ENCODE measurements at places on chromosomes 12 and 14.

GRCh38 chr12:87943023-87943422 is 86.2 kb downstream of the C12orf50 start:
- peak; percentile 52 for DNase-seq

DNA sequence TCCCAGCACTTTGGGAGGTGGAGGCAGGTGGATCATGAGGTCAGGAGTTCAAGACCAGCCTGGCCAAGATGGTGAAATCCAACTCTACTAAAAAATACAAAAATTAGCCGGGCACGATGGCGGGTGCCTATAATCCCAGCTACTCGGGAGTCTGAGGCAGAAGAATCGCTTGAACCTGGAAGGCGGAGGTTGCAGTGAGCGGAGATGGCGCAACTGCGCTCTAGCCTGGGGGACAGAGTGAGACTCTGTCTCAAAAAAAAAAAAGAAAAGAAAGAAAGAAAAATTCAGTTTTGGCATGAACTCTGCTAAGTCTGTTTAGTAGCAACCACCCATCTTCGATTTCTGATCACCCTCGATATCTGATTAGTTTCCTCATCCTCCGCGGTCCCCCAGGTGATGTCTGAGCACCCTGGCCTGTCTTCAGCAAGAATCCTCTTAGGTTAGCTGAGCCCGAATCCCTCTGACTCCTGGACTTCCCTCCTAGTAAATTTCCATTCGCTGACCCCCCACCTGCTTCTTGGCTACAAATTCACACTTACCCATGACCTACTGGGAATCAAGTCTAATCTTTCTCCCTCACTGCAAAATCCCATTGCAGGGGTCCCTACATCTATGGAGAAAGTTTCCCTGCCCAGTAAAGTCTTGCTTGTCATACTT is 879 bp upstream of the HSPB8 start:
- DNase-seq: no peak

DNA sequence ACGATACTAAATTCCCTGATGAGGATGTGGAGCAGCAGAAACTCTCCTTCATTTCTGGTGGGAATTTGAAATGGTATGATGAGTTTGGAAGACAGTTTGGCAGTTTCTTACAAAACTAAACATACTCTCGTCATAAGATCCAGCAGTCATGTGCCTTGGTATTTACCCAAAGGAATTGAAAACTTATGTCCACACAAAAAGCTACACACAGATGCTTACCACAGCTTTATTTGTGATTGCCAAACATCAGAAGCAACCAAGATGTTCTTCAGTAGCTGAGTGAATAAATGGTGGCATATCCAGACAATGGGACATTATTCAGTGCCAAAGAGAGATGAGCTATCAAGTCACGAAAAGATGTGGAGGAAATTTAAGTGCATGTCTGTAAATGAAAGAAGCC is 10.7 kb upstream of the APOLD1 start:
- DNase-seq: no peak

DNA sequence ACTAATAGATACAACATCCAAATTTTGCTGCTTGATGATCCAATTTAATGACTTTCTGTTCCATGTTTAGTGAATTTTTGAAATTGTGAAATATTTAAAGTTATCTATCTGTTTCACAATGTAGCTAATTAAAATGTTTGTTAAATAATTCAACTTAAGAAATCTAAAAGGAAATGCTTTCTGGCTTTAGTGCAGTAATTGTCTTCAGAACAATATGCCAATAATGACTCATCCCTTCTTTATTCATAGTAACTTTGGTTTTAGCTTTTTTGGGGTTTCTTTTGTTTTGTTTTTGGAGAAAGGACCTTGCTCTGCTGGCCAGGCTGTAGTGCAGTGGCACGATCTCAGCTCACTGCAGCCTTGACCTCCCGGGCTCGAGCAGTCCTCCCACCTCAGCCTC is 479.2 kb upstream of the RGS6 start:
- no peak for DNase-seq

- DNase-seq: no peak
These were observed 68.7 kb upstream of the STXBP6 start for GRCh38 chr14:25118671-25119070.

DNA sequence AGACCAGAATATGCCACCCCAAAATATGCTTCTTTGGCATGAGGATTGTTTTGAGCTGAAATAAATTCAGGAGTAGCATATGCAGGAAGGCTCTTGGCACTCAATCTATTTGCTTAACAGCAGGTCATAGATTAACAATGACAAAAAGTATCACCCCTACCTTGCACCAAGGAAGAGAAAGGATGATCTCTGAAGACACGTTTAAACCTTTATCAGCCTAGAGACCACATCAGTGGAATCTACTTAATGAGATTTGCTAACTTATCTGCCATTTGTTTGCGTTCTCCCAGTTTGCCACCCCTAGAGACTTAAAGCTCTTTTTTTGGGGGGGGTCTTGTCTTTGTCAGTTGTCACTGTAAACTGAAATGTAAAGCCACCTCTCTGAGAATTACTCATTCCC is 1278.7 kb upstream of the USP15 start:
- DNase-seq: no peak

GRCh38 chr12:58877243-58877743 is 43.0 kb downstream of the LRIG3 start:
- DNase-seq: no peak

- no peak for DNase-seq
These were observed 90.3 kb upstream of the EEA1 start for GRCh38 chr12:93019212-93019927.

- DNase-seq: no peak
These were observed 45.5 kb upstream of the PLEKHG6 start for GRCh38 chr12:6265038-6265405.

GRCh38 chr12:46702581-46703344 is 123.0 kb downstream of the SLC38A4 start:
- no peak for DNase-seq

DNA sequence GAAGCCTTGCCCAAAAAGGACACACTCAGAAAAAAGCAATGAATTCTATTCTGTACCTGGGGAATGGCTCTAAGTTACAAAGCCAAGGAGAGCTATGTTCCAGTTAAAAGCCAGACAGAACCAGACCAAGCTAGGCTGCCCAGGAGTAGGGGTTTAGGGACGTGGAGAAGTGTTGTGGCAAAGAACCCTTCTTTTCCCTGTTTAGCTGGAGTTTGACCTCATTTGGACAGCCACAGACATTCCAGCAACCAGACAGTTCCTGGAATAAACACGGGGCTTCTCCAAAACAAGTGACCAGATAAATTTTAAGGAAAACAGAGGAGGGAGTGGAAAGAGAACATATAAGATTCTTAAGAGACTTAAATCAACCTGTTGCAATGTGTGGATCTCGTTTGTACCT is 62.3 kb downstream of the GCH1 start:
- no peak for DNase-seq

- DNase-seq: no peak
These were observed 7.4 kb downstream of the AAAS start for GRCh38 chr12:53313996-53314395.

- DNase-seq: peak; percentile 39
These were observed 77.7 kb downstream of the NTS start for GRCh38 chr12:85951823-85952222.

GRCh38 chr12:22002430-22002829 is 43.6 kb upstream of the CMAS start:
- no peak for DNase-seq

- DNase-seq: no peak
These were observed 10.8 kb downstream of the DLK1 start for GRCh38 chr14:100737526-100737925.

GRCh38 chr14:93645200-93645599 is 143.1 kb downstream of the PRIMA1 start:
- DNase-seq: no peak

DNA sequence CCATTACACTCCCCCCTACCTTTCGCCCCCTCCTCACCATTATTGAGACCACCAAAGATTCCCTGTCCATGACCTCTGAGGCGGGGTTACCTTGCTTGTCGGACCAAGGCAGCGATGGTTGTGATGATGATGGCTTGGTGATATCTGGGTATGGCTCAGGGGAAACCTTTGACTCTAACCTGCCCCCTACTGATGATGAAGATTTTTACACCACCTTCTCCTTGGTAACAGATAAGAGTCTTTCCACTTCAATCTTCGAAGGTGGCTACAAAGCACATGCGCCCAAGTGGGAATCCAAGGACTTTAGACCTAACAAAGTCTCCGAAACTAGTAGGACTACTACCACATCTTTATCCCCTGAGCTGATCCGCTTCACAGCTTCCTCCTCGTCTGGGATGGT is 350.2 kb downstream of the DIO2 start:
- no peak for DNase-seq

- no peak for DNase-seq
These were observed 276.3 kb upstream of the FAR2 start for GRCh38 chr12:28872654-28873268.

- DNase-seq: no peak
These were observed 20.1 kb upstream of the KRT7 start for GRCh38 chr12:52212701-52213563.

GRCh38 chr12:104956870-104957718 is 996 bp downstream of the SLC41A2 start:
- DNase-seq: peak; percentile 30

DNA sequence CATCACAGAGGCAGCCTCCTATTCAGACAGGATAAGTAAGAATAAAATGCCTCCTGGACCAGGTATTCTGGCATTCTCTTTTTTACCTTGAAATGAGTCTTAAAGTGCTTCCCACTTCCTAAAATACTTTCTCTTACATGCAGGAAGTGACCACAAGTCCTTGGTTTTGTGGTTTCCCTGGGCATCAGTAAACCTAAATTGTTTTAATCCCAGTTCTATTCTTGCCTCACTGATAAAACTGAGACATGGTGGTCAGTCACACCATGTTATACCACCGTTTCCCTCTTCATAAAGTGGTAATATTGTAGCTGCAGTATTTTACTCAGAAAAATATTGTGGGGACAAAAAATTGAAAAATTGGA is 1.2 kb upstream of the SALL2 start:
- no peak for DNase-seq

DNA sequence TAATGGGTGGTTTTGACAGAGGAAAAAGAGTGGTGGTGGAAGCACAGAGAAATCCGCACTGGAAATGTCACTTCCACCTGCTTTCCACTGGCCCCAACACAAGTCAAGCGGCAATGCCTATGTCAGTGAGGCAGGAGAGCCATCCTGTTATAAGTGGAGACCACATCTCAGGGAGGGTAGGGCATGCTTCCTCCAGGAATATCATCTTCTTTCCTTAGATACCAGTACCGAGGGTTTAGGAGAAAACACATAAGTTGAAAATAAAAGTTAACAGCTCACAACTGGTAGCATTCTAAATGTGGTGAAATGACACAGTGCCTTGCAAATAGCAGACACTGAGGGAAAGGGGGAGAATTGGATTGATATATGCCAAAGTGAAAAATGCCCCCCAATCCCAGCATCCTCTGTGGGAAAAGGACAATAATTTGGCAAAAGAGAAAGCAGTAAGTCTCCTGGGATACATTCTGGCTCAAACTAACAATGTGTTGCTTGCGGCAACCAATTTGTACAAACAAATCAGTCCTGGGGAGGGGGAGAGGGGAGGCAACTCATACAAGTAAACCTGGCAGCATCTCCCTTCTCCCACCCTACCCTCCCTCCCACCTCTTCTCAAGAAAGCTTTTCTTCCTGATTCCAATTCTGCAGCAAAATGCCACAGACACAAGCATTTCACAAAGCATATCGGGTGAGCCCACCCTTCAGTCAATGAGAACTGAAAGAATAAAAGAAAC is 57.1 kb downstream of the STON2 start:
- no peak for DNase-seq

GRCh38 chr14:76930549-76930948 is 98.0 kb downstream of the IRF2BPL start:
- no peak for DNase-seq

GRCh38 chr14:55805250-55805649 is 225.2 kb downstream of the KTN1 start:
- no peak for DNase-seq

DNA sequence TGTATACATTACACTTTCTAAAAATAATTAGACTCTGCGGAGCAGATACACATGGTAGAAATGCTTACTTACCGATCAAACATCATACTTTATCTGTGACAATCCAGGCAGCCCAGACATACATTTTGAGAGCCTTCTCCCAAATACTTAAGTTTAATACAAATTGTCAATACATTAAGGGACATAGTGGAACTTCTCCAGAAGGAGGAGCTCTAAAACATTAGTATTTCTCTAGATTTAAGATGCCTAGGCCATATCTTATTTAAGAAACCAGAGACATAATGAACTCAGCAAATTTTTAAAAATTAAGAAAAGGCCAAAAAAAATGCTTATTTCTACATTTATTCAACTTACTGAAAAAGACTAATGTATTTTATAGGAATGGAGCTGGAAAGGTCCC is 16.1 kb downstream of the ACSM4 start:
- no peak for DNase-seq

DNA sequence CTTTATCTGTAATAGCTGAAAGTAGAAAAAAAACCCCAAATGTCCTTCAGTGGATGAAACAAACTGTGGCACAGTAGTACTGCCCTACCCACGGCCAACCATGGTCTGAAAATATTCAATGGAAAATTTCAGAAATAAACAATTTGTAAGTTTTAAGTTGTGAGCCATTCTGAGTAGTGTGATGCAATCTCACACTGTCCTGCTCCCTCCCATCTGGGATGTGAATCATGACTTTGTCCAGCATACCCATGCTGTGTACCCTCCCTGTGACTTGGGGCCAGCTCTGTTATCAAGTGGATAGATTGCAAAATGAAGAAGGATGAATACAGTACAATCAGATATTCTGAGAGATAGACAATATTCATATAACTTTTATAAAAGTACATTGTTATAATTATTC is 106.2 kb downstream of the SMOC1 start:
- no peak for DNase-seq

GRCh38 chr12:67161322-67161918 is 107.7 kb upstream of the CAND1 start:
- peak; percentile 4 for DNase-seq

DNA sequence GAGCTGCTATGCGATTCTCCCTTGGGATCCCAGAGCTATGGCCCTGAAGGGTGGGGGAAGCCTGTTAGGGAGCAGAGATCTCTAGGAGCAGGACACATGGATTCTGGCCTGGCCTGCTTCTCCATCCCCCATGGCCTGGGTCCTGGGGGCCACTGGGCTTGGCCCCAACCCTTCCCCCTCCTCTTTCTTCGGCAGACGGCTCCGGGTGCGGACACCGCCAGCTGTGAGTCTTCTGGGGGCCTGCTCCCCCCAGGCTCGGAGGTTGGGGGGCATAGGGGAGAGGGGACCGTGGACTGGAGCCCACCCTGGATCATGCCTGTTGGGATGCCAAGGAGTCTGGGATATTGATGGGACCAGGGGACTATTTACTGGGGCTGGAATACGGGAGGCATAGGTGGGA is 9.0 kb downstream of the PRPF40B start:
- DNase-seq: no peak
